ENCODE measurements at places on chromosomes 4 and X.

DNA sequence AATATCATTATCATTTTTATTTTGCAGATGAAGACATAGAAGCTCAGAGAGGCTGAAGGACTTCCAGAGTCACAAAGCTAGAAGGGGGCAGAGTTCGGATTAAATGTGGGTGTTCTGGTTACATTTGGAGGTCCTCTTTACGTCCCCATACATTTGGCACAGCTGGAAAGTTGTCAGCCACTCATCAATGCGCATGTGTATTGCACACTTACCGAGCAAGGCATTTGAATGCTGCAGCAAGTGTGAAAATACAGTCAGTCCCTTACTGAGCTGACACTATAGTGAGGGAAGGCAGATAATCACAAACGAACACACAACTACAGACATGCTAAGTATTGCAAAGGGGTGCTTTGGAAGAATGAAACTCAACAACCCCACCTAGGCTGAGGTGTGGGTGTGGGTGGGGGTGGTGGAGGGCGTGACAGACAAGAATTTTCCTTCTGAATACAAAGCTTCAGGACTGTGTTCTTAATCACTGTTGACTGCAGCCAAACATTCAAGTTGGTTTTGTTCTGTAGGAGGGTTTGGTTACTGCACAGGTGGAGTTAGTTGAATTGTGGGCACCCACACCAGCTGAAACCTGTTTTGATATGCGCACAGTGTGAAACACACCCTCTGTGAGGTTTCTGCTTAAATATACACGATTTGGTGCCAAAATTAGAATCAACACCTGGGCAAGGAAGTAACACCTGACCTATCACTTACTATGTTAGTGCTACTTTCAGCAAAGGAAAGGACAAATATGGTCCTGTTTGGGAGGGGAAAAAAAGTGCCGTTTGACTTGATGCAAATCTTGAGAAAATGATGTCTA lies 72.4 kb downstream of the COQ2 start:
- DNase-seq, result no peak

GRCh38 chr4:155906554-155907247 lies 3.2 kb downstream of the TDO2 start:
- DNase-seq, result peak; percentile 4

DNA sequence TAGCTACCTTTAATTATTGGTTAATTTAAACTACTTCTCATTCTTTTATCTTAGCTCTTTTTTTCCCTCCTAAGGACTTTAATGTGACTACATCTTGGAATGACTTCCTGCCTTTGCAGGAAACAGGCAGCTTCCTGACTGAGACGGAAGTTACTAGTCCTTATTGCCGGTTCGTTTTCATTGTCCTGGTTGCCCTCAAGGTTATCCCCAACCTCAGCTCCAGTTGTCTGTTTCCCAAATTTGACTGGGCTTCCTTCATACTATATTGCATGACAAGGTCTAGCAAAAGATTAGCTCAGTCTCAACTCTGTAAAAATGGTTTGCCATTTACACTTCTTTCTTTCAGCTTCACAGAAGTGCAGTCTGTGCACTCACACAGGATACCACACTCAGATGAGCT lies 109.9 kb upstream of the DDX53 start:
- peak; percentile 46 for DNase-seq

- DNase-seq, result peak; percentile 43
Measured at GRCh38 chr4:54098375-54098774, 1.6 kb upstream of the GSX2 start.

DNA sequence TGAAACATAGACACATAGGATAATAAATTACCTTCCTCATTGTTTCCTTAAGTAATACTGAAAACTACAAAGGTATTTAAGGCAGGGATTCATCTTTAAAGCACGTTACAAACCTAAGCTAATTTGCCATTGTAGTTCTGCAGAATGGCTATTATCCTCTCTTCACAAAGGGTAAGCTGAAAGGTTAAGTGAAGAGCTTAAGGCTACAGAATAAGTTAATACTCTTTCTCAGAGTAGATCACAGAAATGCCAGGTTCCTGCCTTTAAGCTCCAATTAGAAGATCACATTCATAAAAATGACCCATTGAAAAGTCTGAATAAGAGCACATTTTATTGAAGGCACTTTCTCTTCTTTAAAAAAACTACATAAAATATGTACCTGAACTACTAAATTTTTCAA lies 42.1 kb upstream of the PRDM5 start:
- DNase-seq, result no peak

DNA sequence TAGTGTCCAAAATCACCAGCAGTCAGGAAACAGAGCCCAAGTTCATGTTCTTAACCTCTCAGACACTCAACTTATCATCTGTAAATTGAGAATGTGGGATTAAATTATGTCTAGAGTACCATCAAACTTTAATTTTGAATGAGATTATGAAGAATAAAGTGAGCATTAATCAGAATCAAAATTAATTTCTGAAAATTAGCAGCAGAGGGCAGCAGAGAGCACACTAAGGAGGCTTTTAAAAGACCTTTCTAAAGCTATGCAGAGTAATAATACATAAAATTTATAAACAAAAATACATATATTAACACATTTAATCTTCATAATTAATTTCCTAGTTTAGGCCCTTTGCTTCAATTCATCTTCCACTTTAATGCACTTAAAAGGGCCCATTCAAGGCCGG lies 7.1 kb downstream of the TASL start:
- peak; percentile 3 for DNase-seq

- peak; percentile 19 for DNase-seq
Measured at GRCh38 chr4:40976343-40976742, 226.6 kb downstream of the NSUN7 start.

DNA sequence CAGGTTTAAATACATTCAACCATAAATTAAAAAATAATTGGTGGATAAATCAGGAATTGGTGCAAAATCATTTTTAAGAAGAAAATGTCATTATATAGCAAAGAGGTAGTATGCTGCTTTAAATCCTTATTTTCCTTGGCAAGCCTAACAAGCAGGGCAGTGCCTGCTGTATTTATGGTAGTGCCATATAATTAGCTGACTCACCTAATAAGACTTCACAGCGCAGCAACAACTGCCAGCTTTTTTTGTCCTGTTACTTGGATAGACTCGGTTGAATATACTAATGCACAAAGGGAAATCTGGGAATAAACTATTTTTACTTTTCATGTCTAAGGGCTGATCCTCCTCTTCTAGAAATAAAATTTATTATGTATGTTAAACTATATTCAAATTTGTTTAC lies 99.1 kb downstream of the SNCA start:
- DNase-seq, result peak; percentile 77

GRCh38 chr4:151988591-151988990 lies 227.8 kb upstream of the GATB start:
- DNase-seq, result no peak

DNA sequence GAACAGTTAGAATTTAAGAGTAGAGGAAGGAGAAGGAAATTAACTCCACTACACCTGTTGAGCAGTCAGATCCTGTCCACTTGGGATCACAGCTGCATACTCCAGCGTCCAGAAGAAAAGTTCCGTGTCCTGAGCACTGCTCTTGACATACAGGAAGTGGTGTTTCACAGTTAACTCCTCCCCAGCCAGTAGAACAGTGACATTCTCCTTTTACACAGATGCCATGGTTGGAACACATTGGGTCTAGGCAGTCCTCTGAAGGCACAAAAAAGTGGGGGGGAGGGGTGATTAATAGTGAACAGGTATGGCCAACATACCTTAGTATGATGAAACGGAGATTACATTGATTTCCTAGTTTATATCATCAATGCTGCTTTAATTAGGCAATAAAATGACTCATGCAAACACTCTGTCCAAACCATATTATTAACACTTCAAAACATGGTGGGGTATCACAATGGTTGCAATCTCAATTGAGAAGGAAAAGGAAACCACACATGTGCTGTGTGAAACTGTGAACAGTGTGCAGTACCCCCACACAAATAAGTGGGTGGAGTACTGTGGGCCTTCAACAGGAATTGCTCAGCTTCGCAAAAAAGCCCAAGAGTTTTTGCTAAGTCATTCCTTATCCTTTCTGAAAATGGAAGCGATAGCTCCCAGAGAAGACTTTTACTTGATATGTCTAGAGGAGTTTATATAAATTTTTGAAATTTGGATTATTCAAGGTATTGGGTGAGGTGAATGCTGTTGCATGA lies 295.6 kb downstream of the SH2D1A start:
- DNase-seq, result no peak

DNA sequence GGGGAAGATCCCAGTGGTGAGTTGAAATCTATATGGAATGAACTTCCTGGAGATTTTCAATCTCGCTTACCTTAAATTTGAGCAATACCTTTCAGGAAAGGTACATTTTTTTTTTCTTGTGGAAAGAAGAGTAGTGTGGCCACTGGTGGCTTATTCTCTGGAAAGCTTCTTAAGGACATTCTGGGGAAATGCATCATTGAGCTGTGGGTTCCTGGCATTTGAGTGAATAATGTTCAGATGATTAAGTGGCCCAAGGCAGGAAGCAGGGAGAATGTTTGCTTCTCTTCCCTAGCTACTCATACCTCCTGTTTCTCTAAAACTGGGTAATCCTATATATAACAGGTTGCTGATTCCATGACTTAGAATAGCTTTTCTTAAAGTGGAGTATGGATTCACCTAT lies 31.8 kb downstream of the STAG2 start:
- DNase-seq, result no peak

DNA sequence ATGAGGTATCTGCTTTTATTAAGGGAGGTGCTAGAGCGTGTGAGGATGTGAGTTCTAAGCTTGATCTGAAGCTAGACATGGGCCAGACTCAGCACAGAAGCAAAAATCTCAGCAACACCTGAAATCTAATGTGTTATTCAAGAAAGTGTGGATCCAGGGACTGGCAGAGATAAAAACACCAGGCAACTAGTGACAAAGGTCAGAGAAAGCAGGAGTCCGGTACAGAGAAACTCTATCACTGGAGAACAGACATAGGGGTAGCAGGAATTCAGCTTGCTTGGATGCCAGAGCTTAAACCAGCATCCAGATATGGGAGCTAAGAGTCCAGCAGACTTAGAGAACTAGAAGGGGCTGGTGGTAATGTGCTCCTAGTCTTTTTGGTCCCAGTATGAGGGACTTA lies 34.0 kb downstream of the VCX start:
- DNase-seq, result no peak

DNA sequence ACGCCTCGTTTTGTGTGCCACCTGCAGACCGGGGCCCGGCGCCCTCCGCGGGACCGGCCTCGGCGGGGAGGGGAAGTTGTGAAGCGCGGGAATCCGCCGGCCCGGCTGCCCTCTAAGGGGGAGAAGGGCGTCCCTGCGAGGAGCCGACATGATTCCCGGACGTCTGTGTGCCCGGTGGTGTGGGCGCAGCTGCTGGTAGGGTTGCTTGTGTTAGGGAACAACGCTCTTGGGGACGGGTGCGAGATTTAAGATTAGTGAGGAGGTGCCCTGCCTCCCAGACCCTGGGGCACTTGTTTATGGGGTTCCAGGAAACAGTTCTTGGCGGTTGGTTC lies 627 bp downstream of the CDKN2AIP start:
- peak; percentile 82 for DNase-seq

DNA sequence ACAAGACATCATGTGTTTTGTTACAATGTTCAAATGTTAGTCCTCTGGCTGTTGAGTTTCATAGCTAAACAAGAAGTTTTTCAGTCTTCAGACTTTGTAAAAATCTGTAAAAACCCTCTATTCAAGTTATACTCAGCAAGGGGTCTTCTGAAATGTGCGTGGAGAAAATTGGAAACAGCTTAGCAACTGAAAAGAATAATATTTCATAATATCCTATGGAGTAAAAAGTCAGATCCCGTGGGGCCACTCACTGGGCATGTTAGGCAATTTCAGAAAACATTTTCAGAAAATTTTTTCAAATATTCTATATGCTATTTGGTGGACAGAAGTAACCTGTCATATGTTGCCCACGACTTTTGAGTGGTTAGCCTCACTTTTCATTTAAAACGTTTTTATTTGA lies 118.3 kb downstream of the CORIN start:
- no peak for DNase-seq
